NCI-H1930 (cell line): ENCODE measurements at places on chromosomes 7 and 10.

DNA sequence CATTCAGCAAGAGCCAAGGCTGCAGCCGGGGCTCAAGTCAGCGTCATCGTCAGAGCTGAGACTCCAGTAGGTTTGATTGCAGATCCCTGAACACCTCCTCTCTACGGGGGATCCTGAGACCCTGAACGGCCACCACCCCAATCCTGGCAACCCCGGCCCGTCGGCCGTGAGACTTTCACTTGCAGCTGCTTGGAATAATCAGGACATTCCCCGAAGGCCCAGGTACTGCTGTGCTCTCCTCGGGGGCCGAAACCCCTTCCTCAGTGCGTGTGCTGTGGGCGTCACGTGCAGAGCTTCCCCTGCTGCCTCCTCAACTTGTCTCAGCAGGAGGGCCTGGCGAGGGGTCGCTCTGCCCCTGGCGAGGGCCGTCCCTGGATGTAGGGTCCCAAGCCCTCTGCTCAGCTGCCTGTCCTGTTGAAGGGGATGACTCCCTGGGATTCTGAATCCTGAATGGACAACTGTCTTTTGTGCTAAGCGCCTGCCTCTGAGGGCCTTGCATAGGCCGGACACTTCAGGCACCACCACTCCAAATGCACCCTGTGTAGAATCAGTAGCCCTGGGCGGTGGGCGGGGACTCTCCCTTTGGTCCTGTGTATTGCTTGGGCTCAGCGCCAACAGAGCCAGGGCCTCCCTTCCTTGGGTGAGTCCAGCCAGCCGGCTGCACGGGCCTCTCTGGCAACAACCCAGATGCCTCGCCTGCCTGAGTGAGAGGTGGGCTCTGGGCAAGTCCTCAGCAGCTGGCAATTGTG, 63.8 kb upstream of the EBF3 start:
- no peak for DNase-seq

DNA sequence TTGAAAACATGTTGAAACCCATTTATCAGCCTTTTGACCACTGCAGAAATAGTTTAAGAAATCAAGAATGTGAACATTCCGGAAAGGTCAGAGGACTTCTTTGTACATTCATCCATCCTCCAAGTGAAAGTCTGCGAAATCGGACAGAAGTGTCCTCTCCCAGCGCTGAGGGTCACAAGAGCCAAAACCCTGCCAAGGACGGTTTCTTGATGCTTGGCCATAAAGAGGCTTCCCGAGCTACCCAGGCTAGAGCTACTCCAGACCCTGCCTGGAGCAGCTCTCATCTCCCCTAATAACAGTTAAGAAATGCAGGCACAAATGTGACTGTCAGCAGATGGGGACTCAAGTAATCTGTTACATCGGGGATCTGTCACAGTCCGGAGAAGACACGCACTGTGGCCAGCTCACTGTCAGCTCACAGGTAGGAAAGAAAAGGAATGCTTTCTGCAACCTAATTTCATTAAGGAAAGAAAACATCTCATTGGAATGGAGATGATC, 4.5 kb upstream of the CYTH3 start:
- no peak for DNase-seq

DNA sequence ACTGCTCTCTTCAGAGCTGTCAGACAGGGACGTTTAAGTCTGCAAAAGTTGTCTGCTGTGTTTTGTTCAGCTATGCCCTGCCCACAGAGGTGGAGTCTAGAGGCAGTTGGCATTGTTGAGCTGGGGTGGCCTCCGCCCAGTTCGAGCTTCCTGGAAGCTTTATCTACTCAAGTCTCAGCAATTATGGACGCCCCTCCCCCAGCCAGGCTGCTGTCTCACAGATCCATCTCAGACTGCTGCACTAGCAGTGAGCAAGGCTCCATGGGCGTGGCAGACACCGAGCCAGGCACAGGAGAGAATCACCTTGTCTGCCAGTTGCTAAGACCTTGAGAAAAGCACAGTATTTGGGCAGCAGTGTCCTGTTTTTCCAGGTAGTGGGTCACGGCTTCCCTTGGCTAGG, 98.1 kb downstream of the SDHAF3 start:
- no peak for DNase-seq

GRCh38 chr7:116999311-116999710, 46.0 kb downstream of the ST7 start:
- DNase-seq = no peak

DNA sequence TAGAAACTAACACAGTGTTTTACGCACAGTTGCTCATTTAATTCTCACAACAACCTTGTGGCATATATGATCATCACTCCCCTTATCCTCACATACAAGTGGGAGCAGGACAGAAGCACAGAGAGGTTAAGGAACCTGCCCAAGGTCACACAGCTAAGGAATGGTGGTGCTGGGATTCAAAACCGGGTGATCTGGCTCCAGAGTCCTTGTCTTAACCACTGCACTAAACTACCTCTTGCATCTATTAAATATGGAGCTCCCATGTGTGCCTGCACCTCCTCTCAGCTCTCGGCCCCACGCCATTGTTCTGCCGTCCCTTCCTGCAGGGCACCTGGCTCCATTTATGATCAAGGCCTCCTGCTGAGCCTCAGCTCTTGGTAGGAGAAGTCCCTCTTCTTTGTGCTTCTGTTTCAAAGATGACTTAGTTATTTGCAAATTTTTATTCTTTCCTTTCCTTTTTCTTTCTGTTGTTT, 99.8 kb upstream of the PDGFA start:
- DNase-seq = no peak

- DNase-seq = no peak
Measured at GRCh38 chr10:90450797-90451196, 407.0 kb downstream of the HTR7 start.

DNA sequence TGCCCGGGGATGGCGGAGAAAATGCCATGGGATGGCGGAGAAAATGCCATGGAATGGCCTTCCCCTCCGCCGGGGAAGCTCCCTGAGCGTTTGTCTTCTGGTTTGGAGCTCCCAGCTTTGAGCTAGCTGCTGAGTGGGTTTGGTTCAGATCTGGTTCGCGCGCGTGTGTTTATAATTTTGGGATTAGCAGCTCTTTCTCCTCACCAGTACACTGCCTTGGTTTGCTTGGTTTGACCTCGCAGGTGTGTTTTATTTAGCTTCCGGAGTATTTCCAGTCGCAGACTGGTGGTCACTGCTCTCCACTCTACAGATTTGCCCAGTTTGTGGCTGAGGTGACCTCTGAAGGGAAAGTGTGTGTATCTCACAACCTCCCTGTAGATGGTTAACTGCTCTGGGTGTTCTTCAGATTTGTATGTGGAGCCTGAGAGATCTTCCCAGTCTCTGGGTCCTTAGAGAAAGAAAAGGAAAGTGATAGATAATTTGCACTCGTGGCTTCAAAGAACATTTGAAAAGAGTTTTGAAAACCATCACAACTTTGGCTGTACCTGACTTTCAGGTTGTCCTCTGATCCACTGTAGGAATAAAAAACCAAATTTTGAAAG, 597 bp downstream of the ZNF277 start:
- DNase-seq = no peak

DNA sequence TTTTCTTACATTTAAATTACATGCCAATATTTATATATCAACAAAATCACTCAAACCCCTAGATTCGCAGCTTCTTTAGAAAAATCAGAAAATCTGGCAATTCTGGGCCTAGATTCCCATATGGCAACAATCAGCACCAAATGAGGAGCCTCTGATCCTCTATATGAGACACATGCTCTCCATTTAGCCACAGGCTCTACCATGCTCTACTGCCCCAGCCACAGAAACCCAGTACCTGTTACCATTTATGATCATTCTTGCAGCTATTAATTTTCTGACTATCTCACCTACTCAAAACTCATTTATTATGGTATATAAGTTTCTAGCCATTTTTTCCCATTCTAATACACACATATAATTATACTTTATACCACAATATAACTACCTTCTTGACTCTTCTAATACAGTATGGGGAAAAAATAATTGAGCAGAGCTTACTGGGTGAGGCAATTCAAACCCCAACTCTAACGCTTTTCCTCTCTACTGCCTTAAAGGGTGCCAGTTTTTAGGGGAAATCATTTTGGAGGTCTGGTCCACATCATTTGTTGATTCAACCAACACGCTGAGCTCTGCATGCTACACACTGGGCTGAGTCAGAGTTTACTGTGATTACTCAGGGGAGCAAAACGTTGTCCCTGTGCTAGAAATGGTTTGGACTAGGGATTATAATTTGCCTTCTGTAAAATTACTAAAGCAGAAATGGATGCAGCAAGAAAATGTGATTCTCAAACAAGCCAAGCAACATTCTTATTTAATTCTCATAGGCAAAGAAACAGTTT, 11.6 kb downstream of the PDLIM1 start:
- no peak for DNase-seq

DNA sequence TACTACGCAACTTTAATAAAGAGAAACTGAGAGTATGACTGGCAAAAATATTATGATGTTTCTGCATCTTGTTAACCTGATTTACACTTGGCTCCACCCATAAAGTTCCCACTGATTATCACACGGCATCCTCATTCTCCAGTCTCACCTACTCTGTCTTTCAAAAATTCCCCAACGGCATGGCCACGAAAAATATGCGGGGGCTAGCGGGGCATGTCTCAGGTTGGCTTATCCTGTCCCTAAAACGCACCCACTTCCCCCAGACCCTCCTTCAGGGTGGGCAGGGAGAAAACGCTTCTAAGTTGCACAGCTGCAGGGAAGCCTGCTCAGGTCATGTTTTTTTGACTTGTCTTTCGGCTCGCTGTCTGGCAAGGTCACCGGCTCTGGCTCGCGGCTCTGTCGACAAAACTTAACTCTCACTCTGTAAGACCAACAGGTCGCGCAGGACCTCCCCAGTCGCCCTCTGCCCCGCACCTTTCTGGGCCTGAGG, 3.8 kb downstream of the CDK6 start:
- no peak for DNase-seq

DNA sequence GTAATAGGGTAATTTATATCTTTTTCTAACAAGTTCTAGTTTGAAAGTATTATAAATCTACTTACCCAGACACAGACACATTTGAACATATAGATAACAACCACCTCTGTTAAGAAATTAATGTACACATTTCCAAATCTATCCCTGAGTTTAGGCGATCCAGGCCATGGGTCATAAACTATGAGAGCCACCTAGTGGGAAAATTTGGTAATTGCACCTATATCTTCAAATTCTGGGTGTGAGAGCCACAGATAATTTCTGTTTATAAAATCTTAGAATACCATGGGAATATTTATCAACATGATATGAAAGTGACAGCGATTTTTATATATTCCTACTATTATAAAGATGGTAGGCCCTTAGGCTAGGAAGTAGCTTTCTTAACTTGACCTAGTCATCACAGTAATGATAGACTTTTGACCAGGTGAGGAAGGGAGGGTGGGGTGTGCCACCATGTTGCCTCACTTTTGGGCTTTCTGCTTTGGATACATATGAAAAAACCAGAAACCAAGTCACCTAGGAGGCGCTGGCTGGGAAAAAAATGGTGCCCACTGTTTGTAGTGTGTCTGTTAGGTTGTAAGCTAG, 8.0 kb upstream of the EPHA1 start:
- peak; percentile 49 for DNase-seq

- no peak for DNase-seq
Measured at GRCh38 chr10:31947144-31947926, 18.7 kb upstream of the ARHGAP12 start.

DNA sequence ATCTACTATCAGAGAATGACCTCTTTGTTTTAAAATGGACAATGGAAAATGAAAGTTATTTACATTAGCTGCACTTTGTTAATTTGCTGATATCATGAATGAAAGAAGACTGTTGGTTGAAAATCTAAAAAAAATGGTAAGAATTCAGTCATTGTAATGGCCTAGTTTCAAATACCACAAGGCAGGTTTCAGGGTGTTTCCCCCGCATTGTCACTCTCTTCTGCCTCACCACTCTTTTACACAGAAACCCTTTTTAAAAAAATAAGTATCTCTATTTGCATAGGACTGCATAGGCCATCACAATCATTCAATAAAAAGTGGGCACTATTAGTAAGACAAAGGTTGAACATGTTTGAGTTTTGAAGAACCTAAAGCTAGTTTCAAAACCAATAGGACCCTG, 737.1 kb downstream of the INHBA start:
- no peak for DNase-seq

DNA sequence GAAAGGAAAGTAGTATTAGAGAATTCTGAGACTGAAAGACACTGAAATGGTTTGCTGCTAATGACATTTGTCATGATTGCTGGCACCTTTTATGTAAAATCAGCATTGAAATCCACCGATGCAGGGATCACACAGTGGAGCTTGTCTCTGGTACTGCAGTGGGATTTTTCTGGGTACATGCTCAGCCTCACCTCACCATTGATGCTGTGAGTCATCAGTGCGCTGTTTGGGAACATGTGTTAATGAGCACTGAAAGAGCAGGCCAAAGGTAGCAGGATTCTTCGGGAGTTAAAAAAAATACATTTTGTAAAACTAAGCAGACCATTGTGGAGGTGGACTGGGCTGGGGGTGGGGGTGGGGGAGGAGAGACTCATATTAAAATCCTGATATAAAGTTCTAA, 174.9 kb downstream of the CREB5 start:
- DNase-seq = no peak
